Neural progenitor cell (in vitro differentiated cells): ENCODE measurements at places on chromosomes 12 and 14. TPM values are rescaled to one million over a fixed set of nuclear protein-coding genes. Genes with fewer than 3 reads are reported as not detected.

Gene TMTC2
- 21.0 and 25.5 TPM in 2 replicates for total RNA-seq

Gene KRT1
- not detected in 2 replicates for total RNA-seq

GRCh38 chr14:33377596-33378390 lies 439.1 kb downstream of the NPAS3 start:
- H3K27me3 ChIP-seq = no peaks in the 10 kb centered on the region
- DNase-seq = no peak
- no peak overlapping the region for H3K27ac ChIP-seq
- H3K4me3 ChIP-seq = no peak overlapping the region

GRCh38 chr12:105222726-105223351 lies 13.1 kb downstream of the APPL2 start:
- H3K4me1 ChIP-seq = no peaks in the 10 kb centered on the region
- H3K27me3 ChIP-seq = no peaks in the 10 kb centered on the region
- DNase-seq = no peak
- no peak overlapping the region for H3K4me3 ChIP-seq
- H3K27ac ChIP-seq = no peak overlapping the region

DNA sequence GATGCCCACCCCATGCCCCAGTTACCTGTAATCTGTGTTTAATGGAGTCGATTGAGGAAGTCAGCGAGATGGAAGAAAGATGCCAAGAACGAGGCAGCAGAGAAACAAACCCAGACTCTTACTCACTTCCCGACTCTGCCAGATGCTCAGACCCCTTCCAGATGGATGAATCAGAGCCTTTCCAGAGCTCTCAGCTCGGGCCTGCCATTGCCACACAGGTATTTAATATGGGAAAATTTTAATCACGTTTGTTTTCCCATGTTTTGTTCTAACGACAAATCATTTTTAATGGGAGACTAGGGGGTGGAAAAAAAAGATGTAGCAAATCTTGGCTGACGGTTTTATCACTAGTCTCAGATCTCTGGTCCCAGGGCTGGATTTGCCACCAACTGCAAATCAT lies 72.5 kb upstream of the SRRM4 start:
- H3K4me1 ChIP-seq = no peaks in the 10 kb centered on the region
- no peak for DNase-seq
- H3K36me3 ChIP-seq = no peaks in the 10 kb centered on the region
- H3K27me3 ChIP-seq = peaks cover 19% of the 10 kb centered on the region
- no peak overlapping the region for H3K4me3 ChIP-seq

DNA sequence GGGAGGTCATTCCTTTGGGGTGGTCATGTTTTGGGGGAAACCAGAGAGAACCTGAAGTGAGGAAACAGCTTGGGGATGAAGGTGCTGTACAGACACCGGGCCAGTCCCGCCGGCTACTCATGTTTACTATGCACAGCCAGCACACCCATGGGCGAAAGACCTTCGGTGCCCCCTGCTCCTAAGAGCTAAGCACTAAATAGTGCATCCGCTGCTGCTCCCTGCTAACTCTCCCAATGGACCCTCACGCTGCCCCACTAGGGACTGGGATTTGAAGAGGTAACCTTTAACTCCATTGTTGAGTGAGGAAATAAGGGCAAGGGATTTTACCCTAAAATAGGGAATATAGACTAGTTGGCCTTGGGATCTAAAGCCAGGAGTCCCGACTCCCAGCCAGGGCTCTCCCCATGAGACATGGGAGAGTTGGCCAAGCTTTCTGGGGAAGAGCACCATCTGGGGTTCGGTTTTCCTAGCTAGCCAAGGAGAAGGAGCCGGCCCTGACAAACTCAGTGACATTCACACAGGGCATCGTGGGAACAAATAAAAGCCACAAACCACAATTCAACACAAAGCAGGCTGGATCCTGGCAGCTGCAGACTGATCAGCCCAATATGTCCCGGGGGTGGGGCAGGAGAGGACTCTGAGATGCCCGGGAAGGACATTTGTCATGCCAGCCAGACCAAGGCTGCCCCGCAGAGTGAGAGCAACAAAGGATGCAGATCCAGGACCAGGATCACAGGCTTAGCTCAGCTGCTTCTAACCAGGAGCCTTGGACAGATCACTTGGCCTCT lies 91.7 kb downstream of the SINHCAF start:
- peaks cover 14% of the 10 kb centered on the region for H3K4me1 ChIP-seq
- no peak for DNase-seq
- H3K36me3 ChIP-seq = no peaks in the 10 kb centered on the region
- H3K4me3 ChIP-seq = no peak overlapping the region

GRCh38 chr12:132124766-132125425 lies 19.2 kb downstream of the DDX51 start:
- H3K36me3 ChIP-seq = peaks cover 21% of the 10 kb centered on the region
- no peaks in the 10 kb centered on the region for H3K4me1 ChIP-seq
- no peak for DNase-seq
- H3K27me3 ChIP-seq = no peaks in the 10 kb centered on the region
- H3K27ac ChIP-seq = no peak overlapping the region

GRCh38 chr14:72699852-72700257 lies 194.0 kb downstream of the DPF3 start:
- DNase-seq = no peak
- peaks cover 26% of the 10 kb centered on the region for H3K4me1 ChIP-seq
- no peak overlapping the region for H3K4me3 ChIP-seq
- no peaks in the 10 kb centered on the region for H3K36me3 ChIP-seq
- H3K27me3 ChIP-seq = no peaks in the 10 kb centered on the region
- H3K27ac ChIP-seq = no peak overlapping the region

GRCh38 chr12:32476446-32476845 lies 77.1 kb downstream of the FGD4 start:
- H3K27ac ChIP-seq = no peak overlapping the region
- H3K27me3 ChIP-seq = no peaks in the 10 kb centered on the region
- H3K4me1 ChIP-seq = peaks cover 20% of the 10 kb centered on the region
- no peak overlapping the region for H3K4me3 ChIP-seq

- peak; percentile 33 for DNase-seq
- H3K27me3 ChIP-seq = no peaks in the 10 kb centered on the region
- H3K27ac ChIP-seq = no peak overlapping the region
These were observed 14.3 kb upstream of the PTGER2 start for GRCh38 chr14:52299692-52300278.

DNA sequence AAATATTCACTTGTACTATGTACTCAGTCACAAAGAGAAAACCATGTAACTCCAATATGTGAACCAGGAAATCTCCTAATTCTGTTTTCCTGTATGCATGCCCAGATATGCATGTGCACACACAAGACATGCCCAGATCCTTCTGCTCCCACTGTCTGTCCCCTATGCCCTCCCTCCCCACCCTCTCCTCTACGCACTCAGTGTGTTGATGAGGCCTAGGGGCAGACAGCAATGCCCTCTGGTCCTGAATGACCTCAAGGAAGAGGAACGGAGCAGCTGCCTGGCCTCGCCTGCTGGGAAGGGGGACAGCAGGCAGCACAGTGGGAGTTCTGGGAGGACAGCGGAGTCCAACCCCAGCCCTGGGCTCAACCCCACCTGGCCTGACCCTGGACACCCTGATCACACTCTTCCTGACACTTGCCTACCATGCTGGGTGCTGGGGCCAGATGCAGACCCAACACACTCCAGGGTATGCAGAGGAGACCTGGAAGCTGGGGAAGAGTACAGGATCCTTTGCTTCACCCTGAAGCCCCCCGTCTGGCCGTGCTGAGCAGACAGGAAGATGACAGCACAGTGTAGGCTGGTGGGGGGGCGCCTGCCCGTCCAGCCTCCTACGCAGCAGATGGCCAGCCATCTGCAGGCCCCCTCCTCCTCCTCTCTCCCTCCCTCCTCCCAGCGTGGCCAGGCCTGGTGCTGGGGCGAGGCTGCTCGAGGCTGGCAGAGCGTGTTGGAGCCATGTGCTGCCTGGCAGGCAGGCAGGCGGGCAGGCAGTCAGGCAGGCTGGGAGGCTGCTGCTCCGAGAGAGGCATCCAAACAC lies 106.6 kb upstream of the NCOR2 start:
- no peaks in the 10 kb centered on the region for H3K36me3 ChIP-seq
- no peaks in the 10 kb centered on the region for H3K4me1 ChIP-seq
- no peak overlapping the region for H3K27ac ChIP-seq
- H3K27me3 ChIP-seq = no peaks in the 10 kb centered on the region
- H3K4me3 ChIP-seq = no peak overlapping the region
- no peak for DNase-seq

GRCh38 chr14:23093991-23094665 lies 808 bp downstream of the ACIN1 start:
- DNase-seq = no peak
- peak overlapping the region; percentile 92 for H3K4me3 ChIP-seq
- peaks cover 11% of the 10 kb centered on the region for H3K36me3 ChIP-seq
- H3K27ac ChIP-seq = peak overlapping the region; percentile 94
- no peaks in the 10 kb centered on the region for H3K27me3 ChIP-seq
- peaks cover 14% of the 10 kb centered on the region for H3K4me1 ChIP-seq

GRCh38 chr12:78316631-78317468 lies 486.2 kb downstream of the NAV3 start:
- peaks cover 7% of the 10 kb centered on the region for H3K4me1 ChIP-seq
- H3K27ac ChIP-seq = no peak overlapping the region
- DNase-seq = no peak
- H3K36me3 ChIP-seq = peaks cover 3% of the 10 kb centered on the region

DNA sequence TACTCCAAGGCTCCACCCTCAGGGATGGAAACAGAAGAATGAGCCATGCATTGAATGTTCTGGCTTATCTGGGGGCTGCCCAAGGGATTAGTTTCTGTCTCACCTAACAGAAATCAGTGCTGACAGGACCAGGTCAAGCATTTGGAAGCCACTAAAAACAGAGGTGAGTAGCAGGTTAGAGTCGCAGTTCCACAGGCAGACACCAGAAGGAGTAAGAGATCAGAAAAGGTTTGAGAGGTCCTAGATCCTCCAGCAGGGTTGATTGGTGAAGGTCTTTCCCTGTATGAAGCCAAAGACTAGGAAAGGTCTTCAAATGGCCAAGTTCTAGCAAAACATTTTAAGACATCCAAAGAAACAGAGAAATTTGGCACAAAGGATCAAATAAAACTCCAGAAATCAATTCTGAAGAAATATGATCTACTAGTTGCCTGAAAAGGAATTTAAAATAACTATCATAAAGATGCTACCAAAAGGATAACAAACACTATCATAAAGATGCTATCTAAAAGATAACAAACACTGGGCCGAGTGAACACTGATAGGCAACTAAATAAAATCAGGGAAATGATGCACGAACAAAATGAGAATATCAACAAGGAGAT lies 19.5 kb upstream of the TTC9 start:
- no peak overlapping the region for H3K4me3 ChIP-seq
- DNase-seq = peak; percentile 69
- H3K4me1 ChIP-seq = no peaks in the 10 kb centered on the region
- no peaks in the 10 kb centered on the region for H3K27me3 ChIP-seq
- no peak overlapping the region for H3K27ac ChIP-seq

GRCh38 chr12:63777340-63777739 lies 2.4 kb upstream of the RXYLT1 start:
- H3K36me3 ChIP-seq = no peaks in the 10 kb centered on the region
- peaks cover 14% of the 10 kb centered on the region for H3K4me1 ChIP-seq
- no peak for DNase-seq
- H3K4me3 ChIP-seq = no peak overlapping the region

DNA sequence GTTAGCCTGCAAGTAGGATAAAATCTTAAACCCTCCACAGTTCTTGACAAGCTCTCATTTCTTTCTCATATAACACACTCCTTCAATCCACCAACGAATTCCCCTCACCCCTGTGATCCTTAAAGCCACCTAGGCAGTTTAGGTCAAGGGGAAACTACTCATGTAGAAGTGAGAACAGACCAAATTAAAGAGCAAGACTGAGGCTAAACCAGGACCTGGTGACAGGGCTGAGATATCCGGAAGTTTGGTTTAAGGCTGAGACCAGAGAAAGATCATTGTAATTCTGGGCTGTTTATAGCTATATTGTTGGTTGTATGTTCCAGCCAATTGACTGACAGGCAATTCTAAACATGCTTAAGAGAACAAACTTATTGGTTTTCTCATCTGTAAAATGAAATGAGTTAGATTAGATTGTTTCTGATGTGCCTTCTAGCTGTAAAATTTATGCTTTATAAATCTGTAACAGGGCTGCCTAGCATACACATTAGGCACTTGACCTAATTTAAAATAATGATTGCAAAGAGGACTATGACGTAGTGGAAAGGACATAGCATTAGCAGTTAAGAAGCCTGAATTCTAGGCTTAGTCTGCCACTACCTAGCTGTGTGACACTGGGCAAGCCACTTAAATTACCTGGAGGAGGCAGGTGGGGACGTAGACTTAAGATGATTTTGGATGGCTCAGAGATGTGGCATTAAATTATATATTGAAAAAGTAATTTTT lies 53.9 kb upstream of the PTGR2 start:
- no peak overlapping the region for H3K27ac ChIP-seq
- H3K4me1 ChIP-seq = peaks cover 1% of the 10 kb centered on the region
- no peaks in the 10 kb centered on the region for H3K36me3 ChIP-seq
- H3K4me3 ChIP-seq = no peak overlapping the region
